ENCODE measurements at places on chromosomes 3 and 15.

GRCh38 chr3:124652009-124652408 lies 78.2 kb upstream of the UMPS start:
- no peak for DNase-seq

GRCh38 chr3:177427540-177427939 lies 230.3 kb upstream of the TBL1XR1 start:
- no peak for DNase-seq

- no peak for DNase-seq
Observed at GRCh38 chr3:25025236-25025635, 402.8 kb upstream of the RARB start.

DNA sequence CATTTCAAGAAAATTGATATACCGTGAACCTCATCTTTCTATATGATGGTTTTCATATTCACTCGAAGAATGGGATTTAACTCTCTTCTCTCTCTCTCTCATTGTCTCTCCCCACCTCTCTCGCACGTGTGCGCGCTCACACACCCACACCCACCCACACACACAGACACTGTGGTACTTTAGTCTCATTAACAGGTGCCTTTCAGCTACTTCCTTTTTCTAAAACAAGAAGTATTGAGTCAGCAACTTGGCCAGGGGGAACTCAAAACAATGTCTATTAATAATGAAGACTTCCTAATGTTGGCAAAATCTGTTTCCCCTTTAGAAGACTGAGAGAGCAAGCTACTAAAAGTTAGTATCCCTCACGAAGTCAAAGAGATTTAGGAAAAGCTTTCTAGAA lies 150.7 kb downstream of the TMCO5A start:
- no peak for DNase-seq

- no peak for DNase-seq
Observed at GRCh38 chr15:81146006-81146405, 11.9 kb downstream of the CFAP161 start.

DNA sequence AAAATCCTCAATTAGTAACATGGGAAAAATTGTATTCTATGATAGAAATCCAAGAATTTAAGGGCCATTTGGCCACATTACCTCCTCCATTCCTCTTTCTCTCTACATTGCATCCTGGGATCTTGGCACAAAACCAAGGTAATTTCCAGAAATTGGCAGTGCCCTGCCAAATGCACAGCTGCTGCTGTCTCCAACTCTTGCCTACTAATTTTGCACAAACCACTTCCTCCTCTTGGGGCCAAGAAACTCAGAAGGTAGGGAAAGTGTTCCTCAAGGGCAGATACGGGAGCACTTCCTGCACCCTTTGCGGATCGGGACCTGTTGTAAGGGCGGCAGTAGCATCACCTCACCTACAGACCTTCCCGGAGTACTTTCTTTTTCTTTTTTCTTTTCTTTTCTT lies 57.8 kb downstream of the MAP3K13 start:
- no peak for DNase-seq

GRCh38 chr15:90823455-90823974 lies 44.9 kb upstream of the FURIN start:
- no peak for DNase-seq

GRCh38 chr3:115111632-115112031 lies 35.5 kb downstream of the ZBTB20 start:
- no peak for DNase-seq

GRCh38 chr15:40114218-40114617 lies 5.5 kb upstream of the BMF start:
- DNase-seq = no peak

- DNase-seq = no peak
Observed at GRCh38 chr3:143056372-143056771, 55.0 kb downstream of the U2SURP start.

- DNase-seq = no peak
Observed at GRCh38 chr3:151753846-151754245, 20.1 kb downstream of the AADACL2 start.

- no peak for DNase-seq
Observed at GRCh38 chr3:50390508-50391224, 31.3 kb upstream of the TMEM115 start.

DNA sequence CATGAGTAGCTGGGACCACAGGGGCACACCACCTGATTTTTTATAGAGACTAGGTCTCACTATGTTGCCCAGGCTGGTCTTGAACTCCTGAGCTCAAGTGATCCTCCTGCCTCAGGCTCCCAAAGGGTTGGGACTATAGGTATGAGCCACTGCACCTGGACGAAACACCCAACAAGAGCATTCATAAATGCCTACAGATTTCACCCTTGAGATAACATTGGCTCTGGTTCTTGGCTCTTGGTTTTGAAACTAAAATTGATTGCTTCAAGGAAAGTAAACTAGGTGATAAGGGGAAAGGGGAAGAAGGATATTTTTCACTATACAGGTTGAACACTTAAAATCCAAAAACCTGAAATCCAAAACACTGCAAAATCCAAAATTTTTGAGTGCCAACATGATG lies 10.3 kb downstream of the AP3S2 start:
- DNase-seq = no peak

DNA sequence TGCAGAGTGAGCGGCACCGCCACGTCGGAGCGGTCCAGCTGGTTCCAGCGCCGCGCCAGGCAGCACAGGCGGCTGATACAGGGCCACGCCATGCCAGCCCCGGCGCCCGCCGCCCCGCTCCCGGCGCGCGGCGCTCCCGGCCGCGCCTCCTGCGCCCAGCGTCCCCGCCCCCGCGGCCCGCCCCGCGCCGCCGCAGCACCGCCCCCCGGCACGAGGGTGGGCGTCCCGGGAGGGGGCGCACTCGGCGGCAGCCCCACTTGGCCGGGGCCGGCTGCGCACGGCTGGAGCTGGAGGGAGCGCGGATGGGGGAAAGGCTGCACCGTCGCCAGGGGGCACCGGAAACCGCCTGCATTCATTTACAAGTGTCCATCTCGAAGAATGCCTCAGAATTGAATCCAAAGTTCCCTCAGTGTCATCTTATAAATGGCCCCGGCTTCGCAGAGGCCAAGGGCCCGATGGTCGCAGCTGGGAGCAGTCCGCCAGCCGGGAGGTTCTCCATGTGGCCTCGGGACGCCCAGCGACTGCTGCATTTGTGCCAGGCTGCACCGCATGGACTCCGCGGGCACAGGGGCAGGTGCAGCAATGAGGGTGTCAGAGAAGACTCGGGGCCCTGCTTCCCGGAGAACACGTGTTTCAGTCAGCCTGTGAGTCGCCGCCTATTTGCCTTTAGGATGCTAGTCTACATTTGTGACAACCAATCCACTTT lies at the start of gene MAP6D1:
TSS of gene MAP6D1 (minus strand) at position 122 of the 706 bp plus-strand sequence. CDS start at position 92, 30 bp downstream.
- DNase-seq = no peak

GRCh38 chr15:100310041-100310405 lies 31.8 kb downstream of the ADAMTS17 start:
- no peak for DNase-seq

GRCh38 chr15:73674587-73674986 lies 9.6 kb upstream of the CD276 start:
- DNase-seq = no peak

- no peak for DNase-seq
Observed at GRCh38 chr15:39358441-39359041, 222.3 kb upstream of the THBS1 start.

GRCh38 chr3:17074559-17074958 lies 189.8 kb downstream of the PLCL2 start:
- no peak for DNase-seq

DNA sequence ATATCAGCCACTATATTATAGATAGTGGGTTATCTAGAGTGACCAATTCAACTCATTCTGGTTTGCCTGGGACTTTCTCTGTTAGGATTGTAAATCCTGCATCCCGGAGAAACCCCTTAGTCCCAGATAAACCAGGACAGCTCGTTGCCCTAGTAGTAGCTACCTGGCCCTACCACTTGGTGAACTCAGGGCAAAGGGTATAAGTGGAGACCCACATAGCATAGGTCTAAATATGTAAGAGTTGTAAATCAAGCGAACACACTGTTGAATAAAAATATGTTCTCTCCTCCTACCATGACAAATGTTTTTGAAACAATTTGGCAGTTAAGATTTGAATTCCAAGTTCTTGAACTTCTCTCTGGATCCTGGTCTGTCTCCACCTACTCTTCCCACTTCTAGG lies 15.7 kb upstream of the LMCD1 start:
- DNase-seq = no peak

GRCh38 chr3:169836078-169836941 lies 23.6 kb upstream of the LRRC34 start:
- no peak for DNase-seq

- DNase-seq = no peak
Observed at GRCh38 chr3:46184469-46184868, 23.6 kb downstream of the CCR1 start.

GRCh38 chr15:55237219-55238130 lies 40.7 kb upstream of the RSL24D1 start:
- no peak for DNase-seq
